ENCODE measurements at places on chromosomes 2 and 18.

DNA sequence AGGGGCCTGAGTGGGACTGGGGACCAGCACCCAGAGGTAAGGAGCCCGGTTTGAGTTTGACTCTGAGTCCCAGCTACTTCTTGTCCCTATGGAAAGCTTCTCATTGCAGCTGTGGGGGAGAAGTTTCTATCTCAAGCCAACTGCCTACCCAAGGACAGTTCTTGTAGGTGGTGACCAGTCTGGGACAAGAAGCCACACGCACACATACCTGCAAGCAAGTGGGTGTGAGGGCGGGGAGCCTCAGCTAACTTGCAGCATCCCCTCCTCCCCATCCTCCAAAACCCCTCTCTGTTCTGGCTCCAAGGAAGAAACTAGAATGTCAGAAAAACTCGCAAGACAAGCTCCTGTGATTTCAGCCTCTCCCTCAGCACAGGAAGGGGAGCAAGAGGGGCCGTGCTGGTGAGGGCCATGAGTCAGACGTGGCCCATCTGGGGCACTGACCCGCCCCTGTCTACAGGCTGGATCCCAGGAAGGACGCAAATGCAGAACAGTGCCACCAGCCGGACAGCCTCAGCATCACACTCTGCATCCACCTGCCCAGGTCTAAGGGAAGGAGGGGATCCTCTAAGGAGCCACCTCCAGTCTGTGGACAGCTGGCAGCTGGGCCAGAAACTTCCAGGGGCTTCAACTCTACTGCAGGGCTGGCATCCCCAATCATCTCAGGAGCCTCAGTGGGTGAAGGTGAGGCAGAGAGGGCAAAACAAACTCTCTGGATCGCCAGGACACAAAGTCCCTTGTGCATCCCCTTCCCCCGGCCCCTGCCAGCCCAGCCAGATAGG is 103.4 kb downstream of the TNS1 start:
- peak; percentile 19 for DNase-seq

GRCh38 chr2:26672112-26672817 is 20.3 kb upstream of the KCNK3 start:
- no peak for DNase-seq

DNA sequence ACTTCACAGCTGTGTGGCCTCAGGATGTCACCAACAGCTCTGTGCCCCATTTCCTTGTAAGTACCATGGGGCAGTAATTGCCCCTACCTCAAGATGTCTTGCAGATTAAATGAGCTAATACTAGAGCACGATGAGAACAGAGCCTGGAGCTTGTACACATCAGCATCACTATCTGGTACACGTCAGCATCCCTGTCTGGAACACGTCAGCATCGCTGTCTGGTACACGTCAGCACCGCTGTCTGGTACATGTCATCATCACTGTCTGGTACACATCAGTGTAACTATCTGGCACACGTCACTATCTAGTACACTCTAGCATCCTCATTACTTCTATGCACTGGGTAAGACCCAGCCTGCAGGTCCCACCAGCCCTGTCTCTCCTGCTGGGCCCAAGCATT is 37.2 kb downstream of the AQP12A start:
- no peak for DNase-seq

DNA sequence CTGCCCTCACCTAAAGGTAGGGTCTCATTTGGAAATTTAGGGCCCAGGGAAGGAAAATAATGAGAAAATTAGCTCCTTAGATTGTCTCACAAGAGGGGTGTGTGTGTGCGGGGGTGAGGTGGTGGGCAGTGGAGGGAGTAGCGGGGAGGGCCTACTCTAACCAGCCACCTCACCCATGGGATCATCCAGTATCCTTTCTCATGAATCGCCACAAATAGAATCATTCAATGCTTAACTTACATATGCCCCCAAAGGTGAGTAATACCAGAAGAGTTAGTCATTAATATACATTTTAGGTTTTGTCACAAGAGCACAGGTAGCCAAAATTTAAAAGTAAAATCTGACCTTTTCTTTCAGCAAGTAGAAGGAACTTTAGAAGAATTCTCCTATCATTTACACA is 122.1 kb downstream of the PLEKHM3 start:
- DNase-seq, result no peak

- peak; percentile 37 for DNase-seq
Measured at GRCh38 chr2:105330681-105331375, 1.3 kb upstream of the TGFBRAP1 start.

GRCh38 chr2:29530281-29530680 is 391.1 kb downstream of the ALK start:
- DNase-seq, result no peak

DNA sequence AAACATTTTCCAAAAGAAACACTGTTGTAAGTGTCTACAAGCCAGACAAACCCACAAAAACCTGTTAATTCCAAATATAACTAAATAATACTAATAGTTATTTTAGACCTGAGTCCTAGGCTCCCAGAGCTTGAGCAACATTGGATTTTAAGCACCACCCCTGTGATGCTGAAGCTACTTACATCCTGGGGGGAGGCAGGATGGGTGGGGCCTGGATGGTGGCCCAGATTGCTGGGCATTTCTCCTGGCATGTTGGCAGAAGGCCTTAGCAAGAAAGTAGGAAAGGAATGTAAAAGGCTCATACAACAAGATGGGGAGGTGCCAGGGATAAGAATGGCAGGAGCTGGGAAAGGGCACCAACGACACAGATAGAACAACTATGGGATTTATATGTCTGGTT is 50.7 kb upstream of the OTX1 start:
- DNase-seq, result no peak

- no peak for DNase-seq
Measured at GRCh38 chr2:45992021-45992740, 305.0 kb upstream of the EPAS1 start.

DNA sequence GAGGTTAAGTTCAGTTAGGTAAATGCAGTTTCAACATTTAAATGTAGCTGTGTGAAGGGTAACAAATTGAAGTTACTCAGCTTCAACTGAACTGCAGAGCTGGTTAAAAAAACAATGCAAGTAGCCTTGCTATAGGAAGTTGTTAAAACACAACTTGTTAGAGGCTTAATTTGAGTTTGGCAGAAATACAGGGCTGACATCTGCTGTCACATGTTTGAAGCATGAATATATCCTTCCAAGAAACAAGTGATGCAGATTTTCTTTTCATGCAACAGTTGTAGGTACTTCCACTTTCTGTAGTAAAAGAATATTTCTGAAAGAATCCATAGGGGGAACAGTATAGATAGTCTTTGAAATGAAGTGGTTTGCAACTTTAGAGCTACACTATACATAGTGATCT is 208.7 kb upstream of the RASGRP3 start:
- DNase-seq, result no peak

GRCh38 chr2:187640926-187641510 is 86.8 kb upstream of the TFPI start:
- DNase-seq, result no peak

- no peak for DNase-seq
Measured at GRCh38 chr2:168560817-168561499, 104.9 kb downstream of the CERS6 start.

- DNase-seq, result no peak
Measured at GRCh38 chr2:106919012-106919411, 33.0 kb upstream of the ST6GAL2 start.

DNA sequence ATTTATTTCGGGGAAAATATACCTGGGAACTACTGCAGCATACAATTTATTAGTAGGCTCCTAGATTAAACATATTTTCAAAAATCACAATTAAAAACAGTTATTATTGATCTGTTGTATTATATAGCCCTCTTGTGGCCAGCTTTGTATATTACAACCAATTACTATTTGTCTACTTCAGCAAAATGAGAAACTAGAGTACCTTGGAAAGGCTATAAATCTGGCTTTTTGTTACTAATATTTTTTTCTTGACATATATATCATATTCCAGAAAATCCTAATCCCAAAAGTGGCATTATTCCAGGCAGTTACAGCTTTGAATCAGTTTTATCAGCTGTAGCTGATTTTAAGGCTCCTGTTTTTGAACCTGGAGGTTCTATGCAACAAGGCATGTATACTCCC is 101.2 kb downstream of the UBR3 start:
- DNase-seq, result no peak

DNA sequence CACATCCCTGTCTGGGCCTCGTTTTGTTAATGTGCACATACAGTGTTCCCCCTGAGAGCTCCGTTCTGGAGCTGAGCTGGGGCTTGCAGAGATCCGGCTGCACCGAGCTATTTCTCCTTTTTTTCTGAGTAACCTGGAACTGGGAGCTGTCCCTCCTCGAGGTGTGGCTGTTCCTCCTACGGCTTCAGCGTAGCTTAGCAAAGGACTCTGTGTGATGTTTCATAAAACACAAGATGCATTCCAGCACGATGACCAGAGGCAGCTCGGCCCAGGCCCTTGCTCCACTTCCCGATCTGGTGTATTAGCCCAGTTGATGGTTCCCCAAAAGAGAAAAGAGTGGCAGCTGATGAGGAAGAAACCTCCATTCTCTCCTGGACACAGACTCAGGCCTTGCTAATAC is 103.0 kb downstream of the FAM210A start:
- DNase-seq, result no peak

- no peak for DNase-seq
Measured at GRCh38 chr2:39181297-39181696, 60.4 kb upstream of the SOS1 start.

DNA sequence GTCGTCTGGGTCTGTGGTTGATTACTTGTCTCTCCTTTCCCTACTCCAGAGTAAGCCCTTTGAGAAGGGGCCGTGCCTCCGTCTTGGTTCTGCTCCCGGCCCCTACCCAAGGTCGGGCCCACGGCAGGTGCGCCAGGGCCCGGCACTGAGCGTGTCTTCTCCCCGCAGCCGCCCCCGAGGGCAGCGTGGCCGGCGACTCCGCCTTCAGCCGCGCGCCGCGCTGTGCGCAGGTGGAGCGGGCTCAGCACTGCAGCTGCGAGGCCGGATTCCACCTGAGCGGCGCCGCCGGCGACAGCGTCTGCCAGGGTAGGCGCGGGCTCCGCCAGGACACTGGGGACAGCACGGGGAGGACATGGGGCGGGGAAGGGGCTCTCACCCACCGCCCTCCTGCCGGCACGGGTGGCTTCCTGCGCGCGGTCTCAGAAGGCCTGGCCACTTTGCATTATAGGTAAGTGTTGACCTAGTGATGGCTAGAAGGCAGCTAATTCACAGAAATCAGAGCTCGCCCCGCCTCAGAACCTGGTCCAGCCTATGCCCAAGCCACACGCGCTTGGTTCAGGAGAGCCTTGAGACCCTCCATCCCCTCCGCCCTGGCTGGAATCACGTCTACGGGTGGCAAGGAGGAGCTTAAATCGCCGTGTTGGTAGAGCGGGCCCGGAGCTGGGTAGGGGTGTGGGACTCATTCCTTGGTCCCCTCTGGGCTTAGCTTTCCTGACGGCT is 43.5 kb downstream of the FBLN7 start:
- DNase-seq, result peak; percentile 79

DNA sequence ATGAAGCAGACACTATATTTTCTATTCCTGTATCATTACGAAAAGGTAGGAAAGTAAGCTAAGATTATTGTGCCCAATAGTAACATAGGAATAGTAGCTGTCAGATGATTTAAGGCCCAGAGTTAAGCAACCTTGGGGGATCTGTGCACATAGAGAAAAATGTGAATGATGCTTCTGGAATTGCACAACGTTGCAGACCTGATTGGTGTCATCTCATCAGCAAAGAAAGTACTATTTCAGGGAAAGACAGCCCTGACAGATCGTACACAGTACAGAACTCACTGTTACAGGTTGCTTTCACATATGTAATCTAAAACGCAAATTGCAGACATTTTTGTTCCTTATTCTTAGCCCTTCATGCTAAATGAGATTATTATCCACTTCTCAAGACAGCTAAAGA is 535.9 kb downstream of the TRIB2 start:
- DNase-seq, result no peak

GRCh38 chr2:58436872-58437271 is 195.7 kb upstream of the FANCL start:
- DNase-seq, result no peak

DNA sequence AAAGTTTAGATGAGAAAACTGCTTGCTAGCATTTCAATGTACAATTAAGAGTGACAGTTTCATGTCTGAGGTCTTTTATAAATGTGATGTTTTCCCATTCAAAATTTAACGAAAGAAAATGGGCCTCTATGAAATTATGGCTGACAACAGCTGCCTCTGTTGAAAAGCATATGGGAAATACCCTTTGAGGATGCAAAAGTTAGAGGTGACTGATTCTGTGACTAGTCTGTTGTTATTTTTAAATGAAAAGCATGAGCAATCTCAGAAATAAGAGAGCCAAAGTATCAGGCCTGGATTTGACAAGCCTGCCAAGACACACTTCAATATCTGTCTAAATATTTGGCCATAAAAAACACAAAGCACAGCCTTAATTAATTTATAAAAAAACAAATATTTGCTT is 580.8 kb downstream of the ERBB4 start:
- no peak for DNase-seq

GRCh38 chr18:23900994-23901393 is 113.6 kb upstream of the TTC39C start:
- DNase-seq, result no peak

GRCh38 chr2:128139624-128140023 is 48.6 kb downstream of the UGGT1 start:
- DNase-seq, result no peak

DNA sequence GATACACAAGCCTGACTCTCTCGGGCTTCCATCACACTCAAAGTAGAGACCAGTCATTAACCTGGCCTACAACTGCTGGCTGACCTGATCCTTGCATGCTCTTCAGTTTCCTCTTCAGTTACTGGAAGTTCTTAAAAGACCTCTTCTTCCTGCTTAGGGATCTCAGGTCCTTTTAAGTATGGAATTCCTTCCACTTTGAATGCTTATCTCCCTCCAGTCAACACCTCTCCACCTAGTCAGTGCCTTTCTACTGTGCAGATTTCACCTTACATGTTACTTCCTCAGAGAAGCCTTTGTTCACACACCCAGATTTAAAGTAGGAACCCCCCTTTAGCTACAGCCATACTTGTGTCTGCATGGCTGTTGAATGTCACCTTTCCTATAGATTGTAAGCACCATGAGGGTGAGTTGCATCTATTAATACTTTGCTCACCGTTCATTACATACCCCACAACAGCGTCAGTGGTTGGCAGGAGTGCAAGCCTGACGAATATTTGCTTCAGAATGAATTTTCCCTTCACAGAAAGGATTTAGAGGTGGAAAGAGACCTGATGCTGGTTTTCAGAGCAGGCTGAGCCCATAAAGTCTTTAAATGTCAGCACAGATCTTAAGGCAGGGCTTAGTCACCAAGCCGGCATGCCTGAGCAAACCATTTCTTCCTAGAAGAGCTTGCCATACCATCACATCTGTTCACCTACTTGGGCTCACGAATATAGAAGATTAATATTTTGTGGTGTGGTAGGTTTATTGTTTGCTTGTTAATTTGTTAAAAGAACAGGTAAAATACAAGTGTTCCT is 90.1 kb downstream of the ACVR1 start:
- no peak for DNase-seq

DNA sequence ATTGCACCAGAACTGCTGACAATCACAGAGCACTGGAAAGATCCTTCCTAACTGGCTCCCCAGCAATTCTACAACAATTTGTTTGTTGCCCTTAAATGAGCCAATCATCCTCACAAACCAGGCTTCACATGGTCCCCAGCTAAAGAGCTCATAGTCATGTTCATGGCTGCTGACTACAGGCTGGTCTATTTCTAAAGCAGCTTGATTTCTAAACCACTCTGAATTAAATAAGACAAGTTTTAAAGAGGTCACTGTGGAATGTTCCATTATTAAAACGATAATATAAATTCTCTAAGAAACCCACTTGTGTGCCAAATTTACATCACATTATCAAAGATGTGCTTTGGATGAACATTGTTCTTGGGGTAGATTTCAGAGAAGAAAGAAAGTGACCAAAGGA is 110.7 kb downstream of the COPS8 start:
- DNase-seq, result no peak

All from activated CD4-positive, alpha-beta T cell treated with anti-CD3 and anti-CD28 coated beads for 48 hours (primary cell).